ENCODE measurements at places on chromosomes 2 and 18. TPM values are rescaled to one million over a fixed set of nuclear protein-coding genes. Genes with fewer than 3 reads are reported as not detected.
A peak's percentile ranks its signal among the peaks of the same experiment; 100 is the strongest.

AMER3 gene
- total RNA-seq: under 0.01 TPM

DNA sequence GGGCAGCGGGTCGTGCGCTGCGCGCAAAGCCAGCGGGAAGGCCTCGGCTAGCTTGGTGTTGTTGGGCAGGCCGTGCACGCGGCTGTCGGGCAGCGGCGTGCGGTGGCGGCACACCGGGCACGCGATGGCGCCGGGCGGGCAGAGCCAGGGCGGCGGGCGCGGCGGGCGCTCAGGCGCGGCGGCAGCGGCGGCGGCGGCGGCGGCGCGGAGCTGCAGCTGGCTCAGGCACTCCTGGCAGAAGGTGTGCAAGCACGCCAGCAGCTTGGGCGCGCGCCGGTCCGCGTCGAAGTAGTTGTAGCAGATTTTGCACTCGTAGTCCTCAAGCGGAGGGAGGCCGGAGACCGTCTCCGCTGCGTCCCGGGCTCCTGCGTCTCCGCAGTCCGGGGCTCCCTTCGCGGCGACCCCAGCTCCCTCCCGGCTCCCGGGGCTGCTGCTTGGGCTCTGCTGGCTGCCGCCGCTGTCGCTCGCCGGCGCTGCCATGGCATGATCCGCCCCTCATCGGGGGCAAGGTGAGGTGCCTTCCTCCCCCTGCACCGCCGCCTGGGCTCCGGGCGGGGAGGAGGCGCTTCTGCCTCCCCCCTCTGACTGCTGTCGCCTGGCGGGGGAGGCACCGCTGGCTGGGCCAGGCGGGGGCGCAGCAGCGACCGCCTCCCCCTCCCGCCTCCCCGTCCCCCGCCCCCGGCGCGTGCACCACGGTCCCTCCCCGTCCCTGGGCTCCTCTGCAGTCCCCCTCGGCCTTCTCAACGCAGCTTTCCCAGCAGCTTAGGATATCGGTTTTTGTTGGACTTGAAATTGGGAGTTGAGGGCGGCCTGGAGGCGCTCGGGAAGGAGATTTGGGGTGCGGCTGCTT, 21.0 kb upstream of the PAX3 start:
- DNase-seq: no peak

IL18RAP gene
- total RNA-seq: not detected

DNA sequence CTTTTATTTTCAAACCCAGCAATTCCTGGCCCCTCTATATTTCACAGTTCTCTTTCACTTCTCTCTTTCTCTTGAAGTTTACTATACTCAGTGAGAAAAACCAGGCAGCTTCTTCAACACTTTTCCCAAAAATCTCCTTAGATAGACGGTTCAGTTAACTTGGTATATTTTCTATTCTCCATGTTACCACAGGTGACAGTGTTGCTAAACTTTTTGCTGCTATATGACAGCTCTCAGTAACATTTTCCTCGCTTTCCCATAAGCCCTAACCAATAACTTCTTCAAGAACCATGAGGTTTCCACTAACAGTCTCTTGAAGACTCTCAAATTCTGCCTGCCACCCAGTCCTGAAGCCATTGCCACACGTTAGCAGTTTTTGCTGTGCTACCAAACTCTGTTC, 45.8 kb downstream of the CYBRD1 start:
- DNase-seq: peak; percentile 22

GRCh38 chr2:40716879-40717278, 265.0 kb upstream of the SLC8A1 start:
- peak; percentile 96 for DNase-seq

DNA sequence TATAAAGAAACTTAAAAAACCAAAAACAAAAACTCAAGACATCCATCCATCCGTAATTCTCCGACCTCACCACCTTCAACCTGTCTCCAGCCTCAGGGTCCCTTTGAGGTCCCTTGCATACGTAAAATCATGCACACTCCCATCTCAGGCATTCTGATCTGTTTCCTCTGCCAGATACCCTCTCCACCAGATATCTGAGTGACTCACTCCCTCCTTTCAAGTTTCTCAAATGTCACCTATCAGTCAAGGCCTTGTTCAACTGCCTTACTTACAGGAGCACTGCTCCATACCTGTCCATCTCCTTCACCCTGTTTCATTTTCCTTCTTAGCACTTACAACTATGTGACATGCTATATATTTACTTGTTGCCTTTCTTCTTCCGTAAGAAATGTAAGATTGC, 369.3 kb downstream of the NBAS start:
- DNase-seq: no peak

- no peak for DNase-seq
Observed at GRCh38 chr18:69987870-69988269, 40.2 kb upstream of the CD226 start.

DNA sequence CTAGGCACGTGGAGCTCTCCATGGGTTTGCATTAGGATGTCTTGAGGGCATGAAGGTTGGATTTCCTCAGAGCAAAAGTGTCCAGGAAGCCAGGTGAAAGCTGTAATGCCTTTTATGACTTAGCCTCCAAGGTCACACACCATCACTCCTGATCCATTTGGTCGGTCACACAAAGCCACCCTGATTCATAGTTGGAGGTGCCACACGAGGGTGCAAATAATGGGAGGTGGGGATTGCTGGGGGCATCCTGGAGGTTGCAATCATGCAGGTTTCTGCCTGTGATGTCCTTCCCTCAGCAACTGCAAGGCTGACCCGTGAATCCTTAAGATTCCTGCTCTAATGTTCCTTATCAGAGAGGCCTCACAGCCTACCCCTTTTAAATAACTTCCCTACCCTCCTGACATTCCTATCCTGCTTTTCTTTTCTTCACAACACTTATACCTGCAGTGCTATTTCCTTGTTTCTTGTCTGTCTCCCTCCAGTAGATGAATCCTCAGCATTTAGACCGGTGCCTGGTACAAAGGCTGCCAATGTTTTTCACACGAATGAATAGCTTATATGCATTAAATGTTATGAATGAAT, 97.1 kb downstream of the LIPG start:
- DNase-seq: no peak

- no peak for DNase-seq
Observed at GRCh38 chr2:8661736-8662135, 20.1 kb upstream of the ID2 start.

FRZB gene
- total RNA-seq: 0.38 TPM

SIX3 gene
- not detected for total RNA-seq

AOX1 gene
- total RNA-seq: 15.7 TPM

- no peak for DNase-seq
Observed at GRCh38 chr2:105881286-105882136, 136.8 kb downstream of the NCK2 start.

GRCh38 chr18:77106331-77106730, 26.3 kb downstream of the MBP start:
- DNase-seq: no peak

- no peak for DNase-seq
Observed at GRCh38 chr2:12504443-12504842, 212.3 kb upstream of the TRIB2 start.

DNA sequence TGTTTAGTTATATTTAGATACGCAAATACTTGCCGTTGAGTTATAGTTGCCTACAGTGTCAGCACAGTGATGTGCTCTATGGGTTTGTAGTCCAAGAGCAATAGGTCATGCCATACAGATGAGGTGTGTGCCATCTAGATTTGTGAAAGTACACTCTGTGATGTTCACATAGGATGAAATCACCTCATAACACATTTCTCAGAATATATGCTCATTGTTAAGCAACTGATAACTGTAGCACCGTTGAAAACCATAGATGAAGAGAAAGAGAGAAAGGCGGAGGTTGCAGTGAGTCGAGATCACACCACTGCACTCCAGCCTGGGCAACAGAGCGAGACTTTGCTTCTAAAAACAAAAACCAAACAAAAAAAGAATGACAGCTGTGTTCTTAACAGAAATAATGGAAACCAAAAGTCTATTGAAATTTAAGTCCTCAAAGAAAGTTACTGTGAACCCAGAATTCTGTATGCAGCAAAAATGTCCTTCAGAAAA, 9.5 kb downstream of the DGKD start:
- no peak for DNase-seq

- DNase-seq: no peak
Observed at GRCh38 chr2:21715887-21716286, 592.1 kb downstream of the TDRD15 start.

CTAGE1 gene
- under 0.01 TPM for total RNA-seq

ANKRD30BL gene
- total RNA-seq: not detected

- DNase-seq: no peak
Observed at GRCh38 chr2:216285701-216286100, 86.6 kb downstream of the MARCHF4 start.

RAB6C gene
- total RNA-seq: not detected

C1QL2 gene
- not detected for total RNA-seq

DNA sequence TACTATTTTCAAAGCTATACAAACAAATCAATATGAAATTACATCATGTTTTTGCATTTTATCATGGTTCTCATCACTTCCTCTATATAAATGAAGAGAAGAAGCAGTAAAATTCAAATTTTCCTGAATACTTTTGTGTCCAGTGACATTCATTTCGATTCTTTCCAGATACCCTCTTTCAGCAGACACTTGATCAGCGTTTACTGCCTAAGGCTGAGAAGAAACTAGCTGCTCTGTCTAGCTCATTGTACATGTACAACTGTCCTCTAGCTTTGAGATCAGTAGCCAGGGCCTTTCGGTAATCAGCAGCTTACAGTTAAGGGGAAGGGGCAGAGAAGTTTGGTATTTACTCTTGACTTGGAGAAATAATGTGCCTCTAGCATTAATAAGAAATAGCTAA, 4.8 kb downstream of the VRK2 start:
- DNase-seq: no peak

EPB41L3 gene
- 0.53 TPM for total RNA-seq

PAIP2B gene
- total RNA-seq: 5.2 TPM

- DNase-seq: no peak
Observed at GRCh38 chr2:238134393-238134785, 4.1 kb upstream of the KLHL30 start.

PLEKHH2 gene
- total RNA-seq: 4.5 TPM

IRS1 gene
- total RNA-seq: 12.6 TPM

DNA sequence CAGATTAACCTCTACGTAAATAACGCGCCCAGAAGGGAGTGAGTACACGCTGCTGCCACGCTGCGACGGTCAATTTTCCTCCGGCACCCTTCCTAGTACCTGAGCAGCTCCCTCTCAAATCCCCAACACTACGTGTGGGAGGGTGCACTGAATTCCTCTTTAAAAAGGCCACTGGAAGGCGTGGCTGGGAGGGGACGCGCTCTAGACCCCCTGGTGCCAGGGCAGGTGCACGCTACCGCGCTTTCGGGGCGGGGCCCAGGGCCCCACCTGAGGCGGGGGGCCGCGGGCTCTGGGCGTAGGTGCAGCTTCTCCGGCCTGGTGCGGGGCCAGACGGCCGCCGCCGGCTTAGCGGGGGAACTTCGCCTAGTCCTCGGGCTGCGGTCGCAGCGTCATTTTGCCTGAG, 668 bp upstream of the ANKRD12 start:
- DNase-seq: peak; percentile 53

DNA sequence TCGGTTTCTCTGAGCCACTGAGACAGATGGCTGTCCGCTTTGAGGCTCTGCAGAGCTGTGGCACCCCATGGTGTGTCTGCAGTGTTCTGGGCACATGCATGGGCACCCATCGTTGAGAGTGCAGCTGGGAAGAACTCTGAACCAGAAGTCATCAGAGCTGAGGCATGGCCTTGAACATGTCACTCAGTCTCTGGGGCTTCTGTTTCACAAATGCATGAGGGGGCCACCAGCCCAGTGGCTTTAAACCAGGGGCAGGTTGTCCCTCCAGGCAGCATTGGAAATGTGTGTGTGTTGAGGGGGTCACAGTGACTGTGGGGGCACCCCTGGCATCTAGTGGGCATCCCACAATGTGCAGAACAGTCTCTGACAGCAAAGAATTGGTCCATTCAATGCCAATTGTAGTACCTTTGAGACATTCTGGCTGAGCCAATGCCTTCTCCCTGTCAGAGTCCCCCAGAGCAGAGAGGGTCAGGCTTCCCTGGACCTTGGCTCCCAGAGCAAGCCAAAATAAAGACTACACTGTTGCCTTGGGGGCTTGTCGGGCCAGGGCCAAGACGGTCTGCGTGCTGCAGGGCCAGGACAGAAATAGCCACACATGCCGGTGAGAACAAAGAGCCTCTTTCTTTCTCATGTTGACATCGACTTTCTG, 9.3 kb upstream of the PSMD1 start:
- DNase-seq: no peak

DNA sequence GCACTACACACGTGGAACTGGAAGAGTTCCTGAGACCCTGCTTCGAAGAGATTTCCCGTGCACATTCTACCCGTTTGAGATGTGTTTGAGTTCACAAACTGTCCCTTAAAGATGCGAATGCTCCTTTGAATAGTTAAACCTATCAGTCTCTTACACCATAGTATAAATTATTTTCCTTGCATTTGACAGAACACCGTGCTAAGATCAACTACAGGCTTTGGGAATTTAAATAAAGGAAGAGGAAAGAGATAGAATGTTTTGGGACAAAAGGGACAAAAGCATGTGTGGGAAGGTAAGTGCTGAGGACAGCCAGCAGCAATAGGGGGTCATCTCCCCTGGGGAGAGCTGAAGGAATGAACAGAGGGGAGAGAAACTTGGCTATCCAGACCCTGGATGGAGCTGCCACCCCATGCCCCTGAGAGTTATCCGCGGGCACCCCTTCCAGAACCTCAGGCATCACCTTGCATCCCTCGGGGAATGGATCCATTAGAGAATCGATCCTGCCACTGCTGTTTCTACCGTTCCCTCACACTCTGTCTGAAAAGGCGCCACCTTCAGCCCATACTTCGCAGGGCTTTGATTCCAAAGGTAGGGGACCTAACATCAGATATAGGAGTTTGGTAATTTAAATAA, 888 bp upstream of the ADCY3 start:
- peak; percentile 10 for DNase-seq

DNA sequence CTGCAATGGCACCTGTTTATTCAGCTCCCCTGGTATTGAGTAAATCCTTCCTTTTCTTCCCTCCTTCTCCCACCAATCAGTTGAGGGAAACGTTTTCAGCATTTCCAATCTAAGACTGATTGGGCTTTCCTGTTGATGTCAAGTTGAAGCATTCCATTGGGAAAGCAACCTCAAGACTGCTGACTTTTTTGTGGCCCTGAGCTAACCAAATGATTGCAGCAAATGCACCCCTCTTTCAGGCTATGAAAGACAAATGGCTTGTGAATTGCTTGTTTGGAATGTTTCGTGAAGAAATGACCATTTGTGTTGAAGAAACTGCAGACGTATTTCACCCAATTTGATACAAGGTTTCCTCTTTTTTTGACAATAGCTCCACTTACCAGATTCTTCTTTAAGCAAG, 303.5 kb downstream of the EPHA4 start:
- DNase-seq: no peak

All from bronchial epithelial cell (primary cell).